ENCODE measurements at places on chromosomes 1 and 21. TPM values are rescaled to one million over a fixed set of nuclear protein-coding genes. Genes with fewer than 3 reads are reported as not detected.

OR2T2 gene
- total RNA-seq: not detected

TUT4 gene
- 18.0 TPM for total RNA-seq

MMP23B gene
- 0.51 TPM for total RNA-seq

TNFSF4 gene
- total RNA-seq: not detected

IFI6 gene
- 12.0 TPM for total RNA-seq

ABCB10 gene
- total RNA-seq: 13.6 TPM

ANXA9 gene
- 1.3 TPM for total RNA-seq

MAP3K21 gene
- 12.1 TPM for total RNA-seq

PADI3 gene
- total RNA-seq: 1.2 TPM

LCE1F gene
- total RNA-seq: not detected

MPZ gene
- 0.35 TPM for total RNA-seq

OPRD1 gene
- 0.14 TPM for total RNA-seq
